ENCODE measurements at places on chromosomes 1 and 21. TPM values are rescaled to one million over a fixed set of nuclear protein-coding genes. Genes with fewer than 3 reads are reported as not detected.

ASCL5 gene
- not detected for total RNA-seq

BCL10 gene
- total RNA-seq, result 17.8 TPM

FCAMR gene
- not detected for total RNA-seq

VASH2 gene
- total RNA-seq, result 0.94 TPM

ADORA3 gene
- total RNA-seq, result 3.8 TPM

FCGR3A gene
- total RNA-seq, result 48.8 TPM

FAM151A gene
- total RNA-seq, result not detected

PTGS2 gene
- total RNA-seq, result 5.4 TPM

SPEN gene
- 97.7 TPM for total RNA-seq

MEF2D gene
- 66.8 TPM for total RNA-seq

USF1 gene
- total RNA-seq, result 58.0 TPM

RAB3B gene
- total RNA-seq, result 0.22 TPM

MECR gene
- 22.6 TPM for total RNA-seq

CFAP74 gene
- 0.09 TPM for total RNA-seq

HTR6 gene
- total RNA-seq, result not detected

SLC44A3 gene
- total RNA-seq, result 13.8 TPM

LDLRAD1 gene
- total RNA-seq, result not detected

All from sciatic nerve (tissue), 2 donors.